Stimulated activated CD8-positive, alpha-beta memory T cell treated with anti-CD3 and anti-CD28 coated beads, Interleukin-7, amount 100 ng/mL, for 4 hours (primary cell): ENCODE measurements at places on chromosomes 5 and 9.

DNA sequence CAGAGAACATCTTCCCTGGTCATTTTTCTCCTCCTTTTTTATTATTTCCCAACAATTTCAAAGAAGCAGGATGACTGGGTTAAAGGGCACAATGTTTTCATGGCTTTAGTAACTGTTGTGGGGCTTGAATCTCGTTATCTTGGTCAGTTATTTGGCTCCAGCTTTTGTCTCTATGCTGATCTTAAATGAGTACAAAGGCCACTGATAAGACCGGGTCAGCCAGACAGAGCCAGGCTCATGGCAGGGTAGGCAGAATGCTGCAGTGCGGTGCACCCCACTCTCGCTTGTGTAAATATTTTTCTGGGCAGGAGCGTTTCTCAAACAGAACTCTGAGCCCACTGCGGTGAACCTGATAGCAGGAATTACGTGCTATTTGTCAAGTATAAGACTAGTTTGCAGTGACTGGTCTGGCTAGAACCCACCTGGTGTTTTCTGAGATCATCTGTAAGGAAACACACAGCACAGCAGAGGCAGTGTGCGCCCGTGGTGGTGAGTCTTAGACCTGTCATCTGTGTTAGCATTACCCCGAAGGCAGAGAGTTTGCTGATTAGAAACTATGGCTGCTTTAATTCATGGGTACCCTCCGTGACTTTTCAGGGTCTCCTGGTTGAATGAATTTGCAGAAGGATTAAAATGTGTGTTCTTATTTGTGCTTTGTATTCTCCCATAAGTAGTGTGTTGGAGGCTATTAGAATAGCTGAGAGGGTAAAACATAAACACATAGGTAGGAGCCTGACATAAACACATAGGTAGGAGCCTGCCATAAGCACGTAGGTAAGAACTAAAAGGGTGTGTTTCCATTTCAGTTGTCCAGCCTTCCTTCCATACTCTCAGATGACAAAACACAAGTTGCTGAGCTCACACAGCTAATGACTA lies 158.6 kb upstream of the DMRT1 start:
- no peak for DNase-seq

- no peak for DNase-seq
Observed at GRCh38 chr5:140103154-140103553, 10.8 kb upstream of the PURA start.

DNA sequence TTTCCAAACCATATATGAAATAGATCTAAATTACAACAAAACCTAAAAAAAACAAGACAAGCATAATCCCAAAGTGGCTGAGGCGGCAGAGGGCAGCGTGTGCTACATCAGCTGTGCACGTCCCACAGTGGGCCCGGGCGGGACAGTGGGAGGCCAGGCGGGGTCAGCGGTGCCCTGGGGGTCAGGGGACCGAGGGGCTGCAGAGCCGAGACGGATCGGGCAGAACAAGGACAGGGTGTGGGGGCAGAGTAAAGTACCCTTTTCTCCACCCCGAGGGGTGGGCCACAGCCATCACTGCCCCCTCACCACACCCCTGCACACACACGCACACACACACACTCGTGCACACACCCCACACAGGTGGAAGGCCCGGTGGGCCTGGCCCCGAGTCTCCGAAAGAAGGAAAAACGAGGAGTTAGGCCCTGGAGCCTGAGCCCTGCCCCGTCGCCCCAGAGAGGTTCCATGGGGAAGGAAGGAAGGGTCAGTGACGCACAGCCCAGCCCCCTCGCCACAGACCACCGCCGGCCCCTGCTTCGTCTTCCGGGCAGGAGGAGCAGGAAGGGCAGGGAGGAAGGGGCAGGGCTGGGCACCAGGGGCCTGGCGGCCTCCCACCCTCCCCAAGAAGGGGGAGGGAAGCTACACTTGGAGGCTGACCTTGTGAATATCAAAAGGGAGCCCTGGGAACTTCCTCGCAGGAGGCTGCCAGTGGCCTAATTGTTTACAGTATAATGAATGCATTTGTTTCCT lies 49.6 kb upstream of the UBAC1 start:
- DNase-seq = no peak

DNA sequence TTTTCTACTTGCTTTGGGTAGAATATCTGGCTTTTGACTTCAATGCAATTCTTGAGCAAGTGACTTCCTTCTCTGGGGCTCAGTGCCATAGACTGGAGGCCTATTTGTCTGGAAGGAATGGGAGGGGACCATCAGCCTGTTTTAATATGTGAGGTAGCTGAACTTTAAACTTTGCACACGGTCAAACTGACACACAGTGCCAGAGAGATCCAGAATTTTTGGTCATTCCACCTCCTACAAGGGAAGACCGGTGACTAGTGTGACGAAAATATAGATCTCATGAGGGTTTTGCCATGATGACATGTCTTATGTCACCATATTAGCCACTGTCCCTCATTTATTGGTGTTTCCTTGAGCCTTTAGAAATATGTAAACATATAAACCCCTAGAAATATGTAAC lies 44.6 kb upstream of the ZSWIM6 start:
- DNase-seq = no peak

DNA sequence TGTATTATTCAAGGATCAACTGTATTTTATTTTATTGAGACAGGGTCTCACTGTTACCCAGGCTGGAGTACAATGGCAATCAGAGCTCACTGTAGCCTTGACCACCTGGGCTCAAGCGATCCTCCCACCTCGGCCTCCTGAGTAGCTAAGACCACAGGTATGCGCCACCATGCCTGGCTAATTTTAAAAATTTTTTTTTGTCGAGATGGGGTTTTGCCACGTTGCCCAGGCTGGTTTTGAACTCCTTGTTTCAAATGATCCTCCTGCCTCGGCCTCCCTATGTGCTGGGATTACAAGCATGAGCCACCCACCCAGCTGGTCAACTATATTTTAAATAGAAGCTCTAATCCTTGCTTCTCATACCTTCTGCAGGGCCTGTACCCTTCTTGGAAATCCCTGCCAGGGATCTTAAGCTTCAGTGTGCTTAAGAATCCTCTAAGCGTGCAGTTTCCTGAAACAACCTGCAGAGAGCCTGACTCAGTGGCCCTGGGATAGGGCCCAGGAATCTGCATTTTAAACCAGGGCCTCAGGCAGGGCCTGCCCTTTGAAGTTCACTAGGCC lies 2.9 kb downstream of the AKNA start:
- DNase-seq = no peak

DNA sequence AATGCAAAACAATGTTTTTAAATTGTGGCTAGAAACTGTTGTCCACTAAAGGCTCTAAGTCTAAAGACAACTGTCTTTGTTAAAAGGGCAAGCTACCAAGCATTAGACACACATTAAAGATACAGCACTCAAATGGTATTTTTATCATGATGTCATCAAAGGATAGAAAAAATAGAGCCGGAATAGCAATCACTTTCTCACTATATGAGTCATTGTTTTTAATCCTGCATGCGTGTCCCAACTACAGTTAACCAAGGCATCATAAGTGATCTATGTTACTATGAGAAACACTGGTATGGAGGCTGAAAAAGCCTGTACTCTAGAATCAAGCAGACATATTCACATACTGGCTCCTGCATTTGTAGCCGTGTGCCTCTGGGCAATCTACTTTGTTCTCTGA lies 1.9 kb upstream of the PJA2 start:
- no peak for DNase-seq

- DNase-seq = no peak
Observed at GRCh38 chr5:36623832-36624231, 17.4 kb downstream of the SLC1A3 start.

- DNase-seq = peak; percentile 64
Observed at GRCh38 chr5:159207686-159208513, 1.5 kb downstream of the RNF145 start.

DNA sequence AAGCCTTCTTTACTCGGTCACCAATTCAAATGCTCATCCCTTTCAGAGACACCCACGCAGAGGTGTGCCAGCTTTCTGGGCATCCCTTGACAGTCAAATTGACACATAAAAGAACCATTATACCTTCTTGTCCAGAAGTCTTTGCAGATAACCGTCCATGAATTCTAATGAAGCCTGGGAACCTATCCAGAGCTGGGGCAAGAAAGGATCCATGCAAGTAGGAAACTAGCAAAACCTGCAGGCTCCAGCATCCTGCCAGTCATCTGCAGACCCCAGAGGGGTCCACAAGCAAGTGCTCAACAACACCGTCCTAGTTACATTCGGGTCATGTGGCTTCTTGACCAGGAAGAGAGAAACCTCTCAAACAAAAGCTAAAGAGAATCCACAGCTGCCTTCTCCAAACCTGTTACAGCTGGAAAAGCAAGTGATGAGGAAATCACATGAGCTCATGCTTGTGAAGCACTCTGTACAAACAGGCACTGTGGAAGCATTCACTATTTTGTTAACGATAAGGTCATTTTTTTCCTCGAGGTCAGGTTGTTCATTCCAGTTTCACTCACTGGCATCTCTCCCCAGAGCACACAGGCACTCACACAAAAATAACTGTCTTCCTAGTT lies 80.2 kb upstream of the DMRT1 start:
- DNase-seq = no peak

DNA sequence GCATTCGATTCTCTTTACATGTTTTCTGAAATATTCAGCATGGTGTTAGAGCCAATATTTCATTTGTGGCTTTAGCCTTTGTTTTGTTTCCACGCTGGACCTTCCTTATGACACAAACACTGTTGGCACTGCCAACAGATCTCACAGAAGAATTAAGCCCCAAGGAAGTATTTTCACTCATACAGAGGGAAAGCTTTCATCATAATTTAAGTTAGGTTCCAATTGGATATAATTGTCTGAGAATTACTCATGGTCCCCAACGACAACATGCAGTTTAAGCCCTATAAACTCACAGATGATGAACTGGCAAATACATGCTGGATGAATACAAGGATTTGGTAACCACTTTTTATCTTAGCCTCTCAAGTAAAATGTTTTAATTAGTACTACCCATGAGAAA lies 259.5 kb downstream of the EBF1 start:
- DNase-seq = no peak

DNA sequence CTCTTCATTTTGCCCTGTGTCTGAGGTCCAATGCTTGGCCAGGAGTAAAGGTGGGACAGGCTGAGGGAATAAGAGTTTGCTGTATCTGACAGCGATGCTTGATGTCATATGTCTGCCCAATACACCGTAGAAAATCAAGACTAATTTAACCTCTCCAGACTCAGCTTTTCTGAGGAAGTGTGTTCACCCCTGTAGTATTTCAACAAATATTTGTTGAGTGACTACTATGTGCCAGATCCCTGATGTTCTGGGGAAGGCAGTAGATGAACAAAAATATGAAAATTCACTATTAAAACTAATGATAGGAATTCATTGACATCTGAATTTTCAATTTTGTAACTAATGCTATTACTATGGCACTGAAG lies 489.7 kb downstream of the EBF1 start:
- DNase-seq = no peak
